ENCODE measurements at places on chromosomes 16 and 17. TPM values are rescaled to one million over a fixed set of nuclear protein-coding genes. Genes with fewer than 3 reads are reported as not detected.

DNA sequence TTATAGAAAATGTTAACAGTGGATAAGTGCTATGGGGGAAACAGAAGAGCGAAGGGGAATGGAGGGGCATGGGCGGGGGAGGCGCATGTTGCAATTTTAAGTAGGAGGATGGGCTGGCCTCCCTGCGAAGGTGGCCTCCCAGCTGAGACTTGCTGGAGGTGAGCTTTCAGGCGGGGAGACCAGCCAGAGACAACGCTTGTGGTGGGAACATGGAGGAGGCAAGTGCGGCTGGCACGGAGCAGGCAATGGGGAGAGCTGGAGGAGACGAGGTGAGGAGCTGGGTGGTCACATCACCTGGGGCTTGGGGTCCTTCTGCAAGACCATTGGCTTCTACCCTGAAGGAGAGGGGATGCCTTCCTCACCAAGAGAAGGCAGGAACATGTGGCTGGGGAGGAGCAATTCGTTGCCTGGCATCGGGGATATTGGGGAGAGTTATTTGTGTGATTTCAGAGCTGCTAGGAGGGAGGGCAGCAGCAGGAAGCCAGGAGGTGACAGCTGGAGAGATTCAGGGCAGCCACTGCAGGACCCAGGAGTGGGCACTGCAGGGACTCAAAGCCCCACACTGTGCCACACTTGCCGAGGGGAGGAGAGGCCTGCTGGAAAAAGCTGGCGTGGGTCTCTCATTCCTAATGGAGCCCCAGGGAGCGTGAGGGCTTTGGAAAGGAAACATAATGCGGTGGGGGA lies 34.4 kb downstream of the PMFBP1 start:
- no peak for DNase-seq

GRCh38 chr16:27197004-27197403 lies 6.3 kb upstream of the KDM8 start:
- DNase-seq, result no peak

DNA sequence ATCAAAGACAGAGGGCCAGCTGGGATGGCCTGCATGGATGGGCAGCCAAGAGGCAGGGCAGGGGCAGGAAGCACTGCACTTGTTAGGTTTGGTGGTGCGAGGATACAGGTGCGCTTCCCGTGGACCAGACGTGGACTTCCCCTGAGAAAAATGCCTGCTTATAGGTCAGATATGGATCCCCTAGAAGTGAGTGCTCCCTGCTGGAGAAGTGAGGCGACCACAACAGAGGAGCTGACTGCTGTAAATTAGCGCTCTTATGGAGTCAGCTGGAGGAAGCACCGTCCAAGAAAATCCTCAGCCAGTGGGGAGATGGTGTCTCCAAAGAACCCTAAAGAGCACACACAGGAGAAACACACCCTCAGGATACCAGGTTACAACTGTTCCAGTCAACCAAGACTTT lies 27.7 kb upstream of the CCDC182 start:
- DNase-seq, result no peak

GRCh38 chr16:47056688-47057629 lies 83.5 kb upstream of the DNAJA2 start:
- no peak for DNase-seq

GRCh38 chr17:14198013-14198412 lies 38.6 kb downstream of the CDRT15 start:
- no peak for DNase-seq

DNA sequence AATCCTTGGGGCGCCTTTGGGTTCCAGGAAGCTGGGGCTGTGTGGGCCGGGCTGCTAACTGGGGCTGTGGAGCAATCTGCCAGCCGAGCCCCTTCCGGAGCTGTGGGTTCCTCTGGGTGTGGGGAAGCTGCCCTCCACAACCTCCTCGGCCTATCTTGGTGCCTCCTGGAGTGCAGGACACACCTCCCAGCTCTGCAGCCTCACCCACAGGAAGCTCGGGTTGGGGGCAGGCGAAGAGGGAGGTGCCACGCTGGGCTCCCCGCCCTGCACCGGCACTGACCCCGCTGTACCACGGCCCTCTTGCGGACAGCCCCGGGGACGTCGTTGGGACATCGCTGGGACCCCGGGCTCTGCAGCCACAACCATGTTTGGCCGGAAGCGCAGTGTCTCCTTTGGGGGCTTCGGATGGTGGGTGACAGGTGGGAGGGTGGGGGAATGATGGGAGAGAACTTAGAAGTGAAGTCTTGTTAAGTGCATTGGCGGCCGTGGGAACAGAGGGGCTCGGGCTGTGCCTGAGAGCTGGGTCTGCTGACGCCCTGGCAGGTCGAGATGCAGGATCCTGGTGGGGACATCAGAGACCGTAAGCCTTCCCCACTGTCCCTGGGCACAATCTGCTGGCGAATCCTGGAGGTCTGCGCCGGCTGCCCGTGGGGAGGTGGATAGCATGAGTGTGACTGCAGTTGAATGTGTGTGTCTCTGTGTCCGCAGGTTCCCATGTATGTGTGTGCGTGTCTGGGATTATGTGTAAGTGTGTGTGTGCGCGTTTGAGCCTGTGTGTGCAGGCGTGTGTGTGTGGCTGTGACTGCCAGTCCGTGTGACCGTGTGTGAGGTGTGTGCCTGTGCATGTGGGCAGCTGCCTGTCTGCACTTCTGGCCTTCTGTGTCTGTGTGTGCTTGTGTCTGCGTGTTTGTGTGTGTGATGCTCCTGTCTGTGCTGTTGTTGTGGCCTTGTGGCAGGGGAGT lies at the start of gene RAP1GAP2:
RAP1GAP2 (plus strand) TSS at position 275 of the 962 bp plus-strand sequence; CDS start at position 365, 90 bp downstream.
- peak; percentile 89 for DNase-seq

- no peak for DNase-seq
Measured at GRCh38 chr17:61167075-61167474, 232.6 kb upstream of the TBX2 start.

DNA sequence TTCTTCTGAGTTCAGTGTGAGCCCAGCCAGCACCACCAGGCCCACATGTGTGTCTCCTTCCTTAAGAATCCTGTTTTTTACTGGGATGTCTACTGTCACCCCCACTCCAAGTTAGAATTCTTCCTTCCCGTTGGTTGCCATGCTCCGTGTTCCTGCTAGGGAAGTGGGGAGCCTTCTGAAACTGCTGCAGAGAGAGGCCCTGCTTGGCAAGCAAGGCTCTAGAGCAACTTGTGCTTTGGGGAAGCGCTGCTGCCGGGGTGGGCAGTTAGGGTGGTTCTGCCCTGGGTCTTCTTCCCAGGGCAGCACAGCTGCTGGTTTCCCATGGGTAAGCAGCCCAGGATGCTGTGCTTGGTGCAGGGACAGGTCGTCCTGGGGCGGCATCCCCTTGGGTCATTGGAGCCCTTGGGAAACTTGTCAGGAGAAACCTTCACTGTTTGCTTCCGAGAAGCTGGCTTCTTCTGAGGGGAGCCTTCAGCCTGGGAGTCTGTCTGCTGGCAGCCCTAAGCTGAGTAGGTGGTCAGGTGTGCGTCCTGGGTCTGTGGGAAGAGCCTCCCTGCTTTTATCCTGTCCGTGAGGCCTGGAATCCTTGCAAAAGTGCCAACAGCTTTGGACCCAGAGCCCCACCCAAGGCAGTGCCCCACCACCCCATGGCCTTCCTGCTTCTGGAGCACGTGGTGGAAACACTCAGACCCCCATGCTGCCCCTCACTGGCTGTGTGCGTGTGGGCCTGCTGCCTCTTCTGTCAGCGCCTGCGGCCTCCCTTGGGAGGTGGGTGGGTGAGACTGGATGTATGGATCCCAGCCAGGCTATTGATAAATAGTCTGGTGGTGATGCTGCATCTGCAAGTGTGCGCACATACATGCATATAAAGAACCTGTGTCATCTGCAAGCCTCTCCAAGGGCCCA lies 71.8 kb downstream of the PLD6 start:
- no peak for DNase-seq

GRCh38 chr16:6913566-6913965 lies 419.1 kb upstream of the RBFOX1 start:
- DNase-seq, result no peak

GRCh38 chr17:8382880-8383142 lies 182 bp downstream of the RPL26 start:
- DNase-seq, result no peak

DNA sequence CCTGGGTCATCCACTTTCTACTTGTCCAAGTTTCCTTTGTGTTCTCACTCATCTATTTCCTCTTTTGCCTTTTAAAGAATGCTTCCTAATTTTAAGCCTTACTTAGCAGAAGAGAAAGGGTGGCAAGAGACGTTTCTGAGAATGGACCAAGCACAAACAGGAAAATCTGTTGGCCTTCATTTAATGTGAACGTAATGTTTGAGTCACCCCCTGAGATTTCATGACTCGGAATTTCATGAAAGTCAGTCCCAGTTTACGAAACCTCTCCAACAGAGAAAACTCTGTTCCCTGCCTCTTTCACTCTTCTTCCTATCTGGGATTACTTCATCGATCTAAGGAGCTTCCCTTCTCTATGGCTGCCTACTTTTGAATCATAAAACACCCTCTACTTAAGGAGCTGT lies at the start of gene CD300E:
CD300E (minus strand) TSS at position 46 of the 401 bp plus-strand sequence. CDS start 117 bp downstream, outside the sequence.
- no peak for DNase-seq

GRCh38 chr17:80082403-80083135 lies 18.8 kb upstream of the GAA start:
- DNase-seq, result no peak

Gene FOXL1
- total RNA-seq, result under 0.01 TPM

Gene TLCD2
- total RNA-seq, result 0.54 TPM

Gene LIMD2
- 191 TPM for total RNA-seq

Gene AATK
- total RNA-seq, result 7.0 TPM

Gene KRT39
- under 0.01 TPM for total RNA-seq

Gene CRISPLD2
- total RNA-seq, result 2.2 TPM

Gene ZNF668
- 10.8 TPM for total RNA-seq

Gene ARHGDIG
- total RNA-seq, result 0.27 TPM
